ENCODE measurements at places on chromosomes 4 and X.

DNA sequence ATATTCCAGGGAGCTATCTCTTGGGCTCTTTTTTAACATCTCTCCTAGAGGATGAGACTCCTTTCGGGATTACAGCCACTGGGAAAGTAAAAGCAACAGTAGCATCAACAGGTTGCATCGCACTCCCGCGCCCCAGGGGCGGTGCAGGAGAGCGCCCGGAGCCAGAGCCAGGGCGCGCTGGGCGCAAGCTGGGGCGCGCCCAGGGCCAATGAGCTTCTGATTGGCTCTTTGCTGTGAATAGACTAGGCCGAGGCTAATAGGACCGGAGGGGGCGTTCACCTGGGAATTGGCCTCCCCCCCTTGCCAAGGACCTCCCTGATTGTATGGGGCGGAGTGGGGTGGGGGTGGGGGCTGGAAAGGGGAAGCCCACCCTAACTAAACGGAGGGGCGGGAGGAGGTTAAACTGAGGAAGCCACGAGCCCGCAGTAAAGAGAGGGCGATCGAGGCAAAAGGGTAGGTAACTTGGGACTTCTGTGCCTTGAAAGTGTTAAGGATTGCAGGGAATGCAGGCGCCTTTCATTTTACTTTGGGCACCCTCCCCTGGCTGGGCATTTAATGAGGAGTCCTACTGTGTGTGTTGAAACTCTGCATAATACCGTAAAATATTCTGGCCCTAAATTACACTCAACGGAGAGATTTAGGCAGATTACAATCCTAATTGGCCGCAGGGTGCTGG is 1.1 kb upstream of the ATOH1 start:
- DNase-seq, result no peak

DNA sequence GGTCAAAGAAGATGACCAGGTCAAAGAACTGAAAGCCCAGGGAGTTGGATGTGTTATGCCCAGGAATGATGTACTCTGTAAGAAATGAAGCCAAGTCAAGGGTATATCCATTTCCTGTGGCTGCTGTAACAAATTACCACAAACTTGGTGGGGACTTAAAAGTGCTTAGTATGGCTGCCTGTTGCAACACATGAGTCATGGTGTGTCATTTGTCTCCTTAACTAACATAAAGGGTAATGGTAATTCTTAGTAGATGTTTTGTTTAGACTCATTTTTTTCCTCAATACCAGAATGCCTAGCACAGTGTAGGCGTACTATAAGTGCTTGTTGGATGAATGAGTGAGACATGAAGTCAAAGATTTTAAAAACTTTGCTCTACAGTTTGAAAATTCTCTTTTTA is 45.7 kb downstream of the SYTL5 start:
- DNase-seq, result peak; percentile 46

DNA sequence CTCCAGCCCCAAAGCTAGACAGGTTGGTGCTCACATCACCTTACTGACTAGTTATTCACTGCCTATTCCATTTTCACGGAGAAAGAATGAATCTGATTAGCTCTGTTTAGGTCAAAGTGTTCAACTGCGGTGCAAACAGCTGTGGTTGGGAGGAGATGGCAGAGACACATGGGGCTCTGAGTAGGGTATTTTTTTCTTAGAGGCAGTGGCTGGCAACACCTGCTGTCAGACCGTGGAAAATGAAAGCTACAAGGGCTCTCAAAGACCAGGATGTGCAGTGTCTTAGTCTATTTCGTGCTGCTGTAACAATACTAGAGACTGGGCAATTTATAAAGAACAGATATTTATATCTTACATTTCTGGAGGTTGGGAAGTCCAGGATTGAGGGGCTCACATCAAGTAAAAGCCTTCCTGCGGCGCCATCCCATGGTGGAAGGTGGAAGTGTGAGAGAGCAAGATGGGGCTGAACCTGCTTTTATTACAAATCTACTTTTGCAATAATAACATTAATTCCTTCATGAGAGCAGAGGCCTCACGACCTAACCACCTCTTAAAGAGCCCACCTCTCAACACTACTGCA is 10.6 kb downstream of the NYX start:
- no peak for DNase-seq

GRCh38 chr4:157888281-157888680 is 284.5 kb downstream of the GASK1B start:
- DNase-seq, result no peak

GRCh38 chr4:1842993-1843448 is 12.9 kb downstream of the LETM1 start:
- peak; percentile 68 for DNase-seq

GRCh38 chr4:53057679-53058078 is 195.6 kb downstream of the RASL11B start:
- no peak for DNase-seq

DNA sequence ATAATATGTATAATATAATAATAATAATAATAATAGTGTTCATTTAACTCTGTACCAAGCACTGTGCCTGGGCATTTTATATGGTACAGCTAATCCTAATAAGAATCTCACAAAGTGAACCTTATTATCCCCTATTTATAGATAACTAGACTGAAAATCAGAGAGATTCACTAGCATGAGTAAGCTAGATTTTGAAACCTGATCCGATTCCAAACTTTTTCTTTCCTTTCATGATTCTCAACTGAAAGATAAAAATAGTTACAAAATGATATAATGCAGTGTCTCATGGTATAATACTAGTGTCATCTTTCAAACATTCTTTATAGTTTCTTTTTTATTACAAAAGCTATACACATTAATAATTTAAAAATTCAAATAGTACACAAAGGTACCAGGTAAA is 55.9 kb upstream of the RNF128 start:
- DNase-seq, result no peak

GRCh38 chr4:128427832-128428366 is 140.3 kb upstream of the PGRMC2 start:
- DNase-seq, result peak; percentile 50

DNA sequence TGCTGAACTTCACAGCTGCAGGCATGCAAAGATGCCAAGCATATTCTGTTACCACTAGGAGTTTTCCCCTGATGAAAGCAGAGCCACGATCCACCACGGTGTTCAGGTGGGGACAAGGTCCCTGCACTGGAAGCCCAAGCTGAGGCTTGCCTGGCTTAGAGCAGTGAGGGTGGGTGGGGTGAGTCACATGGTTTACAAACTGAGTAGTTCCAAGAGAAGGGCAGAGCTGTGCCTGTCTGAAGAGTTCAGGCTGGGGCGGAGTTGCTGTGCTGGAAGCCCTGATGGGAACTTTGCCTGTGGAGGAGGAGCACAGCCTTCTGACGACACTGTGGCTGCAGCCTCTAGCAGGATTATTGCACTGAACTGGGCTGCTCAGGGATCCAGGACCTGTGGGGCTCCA is 45.5 kb downstream of the FAM9B start:
- DNase-seq, result peak; percentile 13

DNA sequence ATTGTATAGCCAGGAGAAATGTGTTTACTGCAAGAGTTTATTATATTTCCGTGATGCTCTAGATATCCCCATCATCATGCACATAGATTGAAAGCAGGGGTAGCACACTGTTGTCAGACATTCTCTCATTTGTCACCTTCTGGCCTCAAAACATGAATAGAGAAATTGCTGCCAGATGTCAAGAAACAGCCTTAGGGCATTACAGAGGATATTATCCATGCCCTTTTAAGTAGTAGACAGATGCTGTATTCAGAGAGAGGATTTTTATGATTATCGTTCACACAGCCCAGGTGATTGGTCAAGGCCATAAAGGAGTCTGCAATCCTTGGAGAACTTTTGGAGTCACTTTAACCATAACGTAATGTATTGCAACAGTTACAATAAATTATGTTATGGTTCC is 1961.5 kb upstream of the TENM3 start:
- no peak for DNase-seq

DNA sequence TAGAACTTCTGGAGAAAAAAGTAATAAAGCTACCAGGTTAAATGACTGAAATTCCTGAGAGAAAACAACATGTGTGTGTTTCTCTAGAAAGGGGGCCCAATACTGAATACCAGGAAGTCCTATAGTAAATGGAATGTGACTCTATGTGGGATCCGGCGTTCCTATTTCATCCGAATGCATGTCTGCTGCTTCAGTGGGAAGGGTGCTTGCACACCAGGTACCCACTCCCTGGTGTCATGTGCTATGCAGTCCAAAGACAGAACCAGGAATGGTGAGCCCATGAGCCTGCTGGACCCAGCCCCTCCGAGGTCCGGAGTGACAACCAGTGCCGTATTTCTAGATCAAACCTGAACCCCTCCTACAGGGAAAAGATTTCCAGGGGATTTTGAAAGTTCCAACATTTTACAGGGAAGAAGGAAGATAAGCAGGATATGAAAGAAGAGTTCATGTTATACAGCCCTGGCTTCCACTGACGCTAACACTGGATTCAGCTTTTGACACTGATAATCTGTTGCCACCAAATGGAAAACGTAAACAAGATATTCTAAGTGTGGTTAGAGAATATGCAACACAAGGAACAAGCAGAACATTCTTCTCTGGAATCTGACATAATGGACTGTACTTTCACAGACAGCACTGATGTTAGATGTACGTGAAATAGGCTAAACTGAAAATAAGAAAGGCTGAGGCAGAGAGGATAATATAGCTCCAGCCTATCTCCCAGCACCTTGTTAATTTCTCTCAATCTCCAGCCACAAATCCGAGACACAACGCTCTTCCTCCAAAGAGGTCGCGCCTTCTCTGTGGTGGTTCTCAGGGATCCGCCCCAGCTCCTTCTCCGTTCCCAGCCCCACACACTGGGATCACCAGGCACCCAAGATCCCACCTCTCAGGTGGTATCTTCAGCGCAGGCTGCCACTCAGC is 725 bp upstream of the CXCL1 start:
- DNase-seq, result no peak

GRCh38 chr4:170071196-170071595 is 18.6 kb downstream of the AADAT start:
- no peak for DNase-seq

DNA sequence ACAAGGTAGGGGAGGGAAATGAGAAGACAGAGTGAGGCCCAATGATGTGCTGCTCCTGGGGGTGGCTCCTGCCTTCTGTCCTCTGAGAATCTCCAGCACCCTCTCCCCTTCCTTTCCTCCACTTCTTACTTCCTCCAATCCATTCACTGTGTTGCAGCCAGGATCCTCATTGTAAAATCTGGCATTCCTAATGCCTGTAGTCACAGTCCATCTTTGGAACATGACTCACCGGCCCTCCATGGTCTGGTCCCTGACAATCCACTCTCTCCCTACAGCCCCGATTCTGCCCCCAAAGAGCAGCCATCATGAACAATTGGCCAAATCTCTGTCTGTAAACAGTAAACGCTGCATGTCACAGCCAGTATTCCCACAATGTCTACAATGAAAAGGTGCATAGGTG is 72.9 kb downstream of the CLNK start:
- peak; percentile 76 for DNase-seq

DNA sequence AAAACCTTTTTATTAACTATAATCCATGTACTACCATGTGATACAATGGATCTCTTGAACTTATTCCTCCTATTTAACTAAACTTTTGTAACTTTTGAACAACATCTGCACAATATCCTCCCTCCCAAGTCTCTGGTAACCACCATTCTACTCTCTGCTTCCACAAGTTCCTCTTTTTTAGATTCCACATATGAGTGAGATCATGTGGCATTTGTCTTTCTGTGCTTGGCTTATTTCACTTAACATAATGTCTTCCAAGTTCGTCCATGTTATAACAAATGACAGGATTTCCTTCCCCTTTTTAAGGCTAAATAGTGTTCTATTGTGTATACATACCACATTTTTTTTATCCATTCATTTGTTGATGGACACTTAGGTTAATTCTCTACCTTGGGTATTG is 28.1 kb downstream of the DCAF8L1 start:
- DNase-seq, result no peak

- DNase-seq, result no peak
Observed at GRCh38 chr4:95524729-95525128, 24.0 kb downstream of the UNC5C start.

DNA sequence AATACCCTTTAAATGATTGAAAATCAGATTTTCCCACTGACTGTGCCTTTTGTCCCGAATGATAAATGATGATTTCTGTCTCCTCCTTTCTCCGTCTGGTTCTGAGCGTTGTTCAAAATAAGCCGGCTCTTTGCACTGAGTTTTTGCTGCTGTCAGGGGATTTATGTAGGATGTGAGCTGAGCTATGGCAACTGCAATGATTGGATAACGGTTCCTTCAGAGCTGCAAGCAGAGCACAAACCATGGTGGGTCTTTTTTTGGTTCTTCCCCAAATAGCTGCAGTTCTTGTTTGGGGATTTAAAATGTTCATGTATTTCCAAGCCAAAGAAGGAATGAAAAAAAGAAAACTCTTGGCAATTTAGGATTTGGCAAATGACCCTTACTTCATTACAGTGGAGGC is 124.5 kb upstream of the CASK start:
- DNase-seq, result no peak

- DNase-seq, result no peak
Observed at GRCh38 chrX:14496674-14497073, 32.7 kb upstream of the GLRA2 start.

DNA sequence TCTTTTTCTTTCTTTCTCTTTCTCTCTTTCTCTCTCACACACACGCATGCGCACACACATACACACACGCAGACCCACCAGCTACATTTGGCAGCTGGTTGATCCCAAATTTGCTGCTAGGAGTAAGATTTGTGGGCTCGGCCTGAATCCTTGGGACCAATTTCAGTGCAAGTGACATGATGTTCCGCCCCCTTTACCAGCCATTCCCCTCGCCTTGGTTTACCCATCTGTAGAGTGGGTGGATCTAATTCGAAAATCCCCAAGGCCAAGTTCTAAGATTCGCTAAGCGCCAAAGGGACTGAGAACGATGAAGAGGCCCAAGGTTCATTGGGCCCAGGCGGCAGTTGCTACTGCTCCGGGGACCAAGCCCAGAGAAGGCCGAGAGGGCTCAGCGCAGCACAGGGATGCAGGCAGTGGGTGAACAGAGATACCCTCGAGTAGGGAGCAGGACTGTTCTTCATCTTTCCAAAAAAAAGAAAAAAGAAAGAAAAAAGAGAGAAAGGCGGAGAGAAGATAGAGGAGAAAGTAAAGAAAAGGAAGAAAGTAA is 5.8 kb downstream of the NKX3-2 start:
- DNase-seq, result no peak

- no peak for DNase-seq
Observed at GRCh38 chr4:87108142-87108546, 112.3 kb downstream of the KLHL8 start.

- peak; percentile 23 for DNase-seq
Observed at GRCh38 chr4:77994194-77994721, 62.9 kb upstream of the FRAS1 start.

DNA sequence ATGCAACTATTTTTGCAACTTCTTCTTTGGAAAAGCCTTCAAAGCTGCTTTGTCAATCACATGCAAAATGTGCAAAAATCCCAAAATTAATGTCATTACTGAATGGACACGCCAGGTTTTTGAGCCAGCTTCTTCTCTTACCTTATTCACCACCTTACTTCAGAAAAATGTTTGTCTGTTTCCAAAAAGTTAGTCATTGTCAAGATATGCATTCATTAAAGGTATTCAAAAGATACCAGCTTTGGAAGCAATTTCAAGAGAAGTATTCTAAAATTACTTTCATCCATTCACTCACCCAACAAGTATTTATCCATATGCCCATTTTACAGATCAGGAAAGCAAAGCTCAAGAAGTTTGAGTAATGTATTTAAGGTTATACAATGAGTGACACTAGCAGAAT is 2.3 kb upstream of the SEPSECS start:
- DNase-seq, result no peak

- DNase-seq, result no peak
Observed at GRCh38 chrX:12159799-12160198, 21.5 kb downstream of the FRMPD4 start.
